ENCODE measurements at places on chromosomes 7 and 10. TPM values are rescaled to one million over a fixed set of nuclear protein-coding genes. Genes with fewer than 3 reads are reported as not detected.

GATAD1 gene
- 13.6 TPM for polyA plus RNA-seq

ZEB1 gene
- polyA plus RNA-seq: 9.6 TPM

SDK1 gene
- 62.9 TPM for polyA plus RNA-seq

SLC18A2 gene
- polyA plus RNA-seq: 10.3 TPM

WNT2 gene
- 0.24 TPM for polyA plus RNA-seq

GPR85 gene
- polyA plus RNA-seq: 6.7 TPM

ADARB2 gene
- 23.3 TPM for polyA plus RNA-seq

TRDMT1 gene
- 3.0 TPM for polyA plus RNA-seq

PTPRE gene
- polyA plus RNA-seq: 3.7 TPM

C7orf57 gene
- not detected for polyA plus RNA-seq

LIPJ gene
- polyA plus RNA-seq: not detected

UNC5B gene
- polyA plus RNA-seq: 31.8 TPM

GARS1 gene
- 124 TPM for polyA plus RNA-seq

BMPER gene
- polyA plus RNA-seq: 2.1 TPM

TCAF2 gene
- polyA plus RNA-seq: 0.42 TPM

GNAT3 gene
- polyA plus RNA-seq: not detected

CHST3 gene
- polyA plus RNA-seq: 11.4 TPM

FAM131B gene
- polyA plus RNA-seq: 69.6 TPM

HMX2 gene
- 18.3 TPM for polyA plus RNA-seq

EN2 gene
- polyA plus RNA-seq: 0.19 TPM

IFRD1 gene
- 22.3 TPM for polyA plus RNA-seq

GRID1 gene
- polyA plus RNA-seq: 13.2 TPM

CDNF gene
- polyA plus RNA-seq: 2.4 TPM

ITGA8 gene
- polyA plus RNA-seq: 1.6 TPM

Data from brain (organoid and tissue), 16 donors.